ENCODE measurements at places on chromosomes 16 and 17.

GRCh38 chr17:57456622-57457021 is 200.3 kb downstream of the MSI2 start:
- DNase-seq, result no peak

DNA sequence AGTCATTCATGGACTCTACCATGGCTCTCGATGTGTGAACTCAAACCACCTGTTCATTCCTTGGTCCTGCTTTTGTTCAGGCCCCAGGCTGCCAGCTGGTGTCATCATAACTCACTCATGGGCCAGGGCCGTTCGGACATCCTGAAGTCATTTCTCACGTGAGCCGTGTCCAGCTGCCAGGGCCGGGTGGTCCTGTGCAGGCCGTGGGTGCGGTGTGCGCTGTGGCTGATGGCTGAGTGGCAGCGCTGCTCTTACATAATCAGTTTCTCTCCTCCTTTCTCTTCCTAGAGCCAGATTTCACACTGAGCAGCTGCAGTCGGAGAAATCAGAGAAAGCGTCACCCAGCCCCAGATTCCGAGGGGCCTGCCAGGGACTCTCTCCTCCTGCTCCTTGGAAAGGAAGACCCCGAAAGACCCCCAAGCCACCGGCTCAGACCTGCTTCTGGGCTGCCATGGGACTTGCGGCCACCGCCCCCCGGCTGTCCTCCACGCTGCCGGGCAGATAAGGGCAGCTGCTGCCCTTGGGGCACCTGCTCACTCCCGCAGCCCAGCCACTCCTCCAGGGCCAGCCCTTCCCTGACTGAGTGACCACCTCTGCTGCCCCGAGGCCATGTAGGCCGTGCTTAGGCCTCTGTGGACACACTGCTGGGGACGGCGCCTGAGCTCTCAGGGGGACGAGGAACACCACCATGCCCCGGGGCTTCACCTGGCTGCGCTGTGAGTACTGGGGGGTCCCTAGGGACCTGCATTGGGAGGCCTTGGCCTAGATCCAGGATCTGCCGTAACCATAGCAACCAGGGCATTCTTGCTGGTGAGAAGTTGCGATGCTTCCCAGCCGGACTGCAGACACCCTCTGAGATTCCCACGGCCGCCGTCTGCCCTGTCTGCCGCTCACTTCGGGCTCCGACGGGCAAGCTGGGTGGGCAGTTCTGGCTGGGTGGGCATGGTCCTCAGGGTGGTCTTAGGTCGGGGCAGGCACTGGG is at the start of gene IL34:
Gene IL34, plus strand, starts transcription at position 300 of the 982 bp plus-strand sequence. Its CDS starts 389 bp downstream, at position 689.
- no peak for DNase-seq

- DNase-seq, result no peak
These were observed 41.8 kb upstream of the SLC38A10 start for GRCh38 chr17:81336930-81337325.

DNA sequence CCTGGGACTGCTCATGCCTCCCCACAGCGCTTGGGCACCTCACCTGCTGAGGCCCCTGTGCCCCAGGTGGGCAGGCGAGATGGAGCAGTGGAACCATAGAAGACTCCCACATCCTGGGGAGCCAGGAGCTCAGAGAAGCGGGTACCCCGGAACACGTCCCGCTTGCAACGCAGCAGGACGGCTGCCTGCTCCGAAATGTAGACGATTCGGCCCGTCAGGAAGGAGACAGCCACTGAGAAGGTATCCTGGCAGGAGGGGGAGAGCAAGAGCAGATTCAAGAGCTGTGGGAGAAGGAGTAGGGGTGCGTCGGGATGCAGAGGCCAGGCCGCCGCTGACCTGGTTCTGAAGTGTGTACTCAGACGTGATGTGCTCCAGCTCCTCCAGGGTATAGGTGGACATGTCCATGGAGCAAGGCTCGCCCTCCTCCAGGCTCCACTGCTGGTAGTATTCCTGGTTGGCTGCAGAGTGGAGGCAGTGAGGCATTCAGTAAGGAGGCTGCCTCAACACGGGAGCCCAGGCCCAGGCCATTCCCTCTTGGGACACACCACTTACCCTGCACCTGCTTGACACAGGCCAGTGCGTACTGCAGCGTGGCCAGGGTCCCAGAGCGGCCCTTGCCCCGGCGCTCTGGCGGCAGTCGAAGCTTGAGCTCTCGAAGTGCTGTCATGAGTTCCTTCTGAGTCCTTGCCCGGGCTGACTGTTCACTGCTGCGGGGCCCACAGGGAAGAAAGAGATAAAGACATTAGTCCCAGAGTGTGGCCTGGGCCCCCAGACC is 2.6 kb downstream of the PER1 start:
- no peak for DNase-seq

DNA sequence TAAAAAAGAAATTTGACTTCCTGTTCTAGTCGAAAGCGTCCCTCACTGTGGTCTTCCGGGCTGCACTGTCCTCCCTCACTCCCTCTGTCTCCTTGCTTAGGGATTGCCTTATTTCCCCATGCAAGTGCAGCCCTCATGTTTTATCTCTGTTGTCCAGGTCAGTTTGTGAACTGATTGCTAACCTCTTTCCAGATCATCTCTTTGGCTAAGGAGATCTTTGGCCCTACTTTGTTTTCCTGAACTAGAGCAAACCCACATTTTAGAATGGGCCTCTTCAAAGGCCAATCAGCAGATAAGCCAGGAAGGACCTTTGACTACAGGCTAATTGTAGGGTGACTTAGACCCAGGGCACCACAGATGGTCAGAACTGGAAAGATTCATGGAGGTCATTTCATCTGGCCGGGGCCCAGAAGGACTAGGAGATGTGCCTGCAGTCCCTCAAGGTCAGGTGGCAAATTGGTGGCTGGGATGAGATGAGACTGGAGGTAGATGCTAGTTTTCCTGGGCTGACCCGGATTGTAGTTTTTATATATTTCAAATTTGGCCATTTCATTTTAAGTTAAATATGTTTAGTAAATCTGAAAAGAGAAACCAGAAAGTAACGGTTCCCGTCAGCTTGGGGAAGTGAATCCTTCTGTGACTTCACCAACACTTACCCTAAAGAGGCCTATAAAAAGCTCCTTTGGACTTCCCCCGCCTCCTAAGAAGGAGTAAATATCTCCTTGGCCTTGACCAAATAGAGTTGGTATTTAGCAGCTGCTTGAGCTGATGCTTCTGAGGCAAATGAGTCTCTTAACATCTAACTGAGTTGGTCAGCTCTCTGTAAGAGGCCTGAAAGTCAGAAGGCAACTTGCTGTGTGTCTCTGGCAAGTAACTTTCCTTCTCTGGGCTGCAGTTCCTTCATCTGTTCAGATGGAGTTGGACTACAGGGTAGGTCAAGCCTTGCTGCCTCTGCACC is 6.2 kb upstream of the SLC25A19 start:
- no peak for DNase-seq

DNA sequence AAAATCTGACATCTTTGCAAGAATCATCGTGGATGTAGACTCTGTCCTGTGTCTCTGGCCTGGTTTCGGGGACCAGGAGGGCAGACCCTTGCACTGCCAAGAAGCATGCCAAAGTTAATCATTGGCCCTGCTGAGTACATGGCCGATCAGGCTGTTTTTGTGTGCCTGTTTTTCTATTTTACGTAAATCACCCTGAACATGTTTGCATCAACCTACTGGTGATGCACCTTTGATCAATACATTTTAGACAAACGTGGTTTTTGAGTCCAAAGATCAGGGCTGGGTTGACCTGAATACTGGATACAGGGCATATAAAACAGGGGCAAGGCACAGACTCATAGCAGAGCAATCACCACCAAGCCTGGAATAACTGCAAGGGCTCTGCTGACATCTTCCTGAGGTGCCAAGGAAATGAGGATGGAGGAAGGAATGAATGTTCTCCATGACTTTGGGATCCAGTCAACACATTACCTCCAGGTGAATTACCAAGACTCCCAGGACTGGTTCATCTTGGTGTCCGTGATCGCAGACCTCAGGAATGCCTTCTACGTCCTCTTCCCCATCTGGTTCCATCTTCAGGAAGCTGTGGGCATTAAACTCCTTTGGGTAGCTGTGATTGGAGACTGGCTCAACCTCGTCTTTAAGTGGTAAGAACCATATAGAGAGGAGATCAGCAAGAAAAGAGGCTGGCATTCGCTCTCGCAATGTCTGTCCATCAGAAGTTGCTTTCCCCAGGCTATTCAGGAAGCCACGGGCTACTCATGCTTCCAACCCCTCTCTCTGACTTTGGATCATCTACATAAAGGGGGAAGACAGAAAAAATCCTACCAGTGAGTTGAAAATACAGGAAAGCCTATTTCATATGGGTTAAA is at the start of gene G6PC1:
Gene G6PC1, plus strand, starts transcription at position 340 of the 872 bp plus-strand sequence. Its CDS starts 78 bp downstream, at position 418.
- no peak for DNase-seq

- DNase-seq, result no peak
These were observed 17.7 kb downstream of the SLC38A8 start for GRCh38 chr16:84024854-84025253.

DNA sequence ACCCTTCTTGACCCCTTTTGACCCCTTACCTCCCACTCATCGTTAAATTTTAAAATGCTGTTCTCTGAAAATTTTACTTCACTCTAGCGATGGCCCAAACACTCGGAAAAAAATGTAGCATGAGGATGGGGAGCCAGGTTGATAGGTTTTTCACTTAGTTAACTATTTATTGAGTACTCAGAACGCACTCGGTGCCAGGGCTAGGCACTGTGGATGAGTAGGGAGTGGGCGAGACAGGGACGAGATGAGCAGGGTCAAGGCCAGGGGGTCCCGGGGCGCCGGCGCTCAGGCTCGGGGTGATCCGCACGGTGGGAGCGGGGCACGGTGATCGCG is 392 bp downstream of the ZSCAN32 start:
- no peak for DNase-seq

GRCh38 chr16:24853830-24854229 is 8.1 kb downstream of the SLC5A11 start:
- DNase-seq, result no peak

DNA sequence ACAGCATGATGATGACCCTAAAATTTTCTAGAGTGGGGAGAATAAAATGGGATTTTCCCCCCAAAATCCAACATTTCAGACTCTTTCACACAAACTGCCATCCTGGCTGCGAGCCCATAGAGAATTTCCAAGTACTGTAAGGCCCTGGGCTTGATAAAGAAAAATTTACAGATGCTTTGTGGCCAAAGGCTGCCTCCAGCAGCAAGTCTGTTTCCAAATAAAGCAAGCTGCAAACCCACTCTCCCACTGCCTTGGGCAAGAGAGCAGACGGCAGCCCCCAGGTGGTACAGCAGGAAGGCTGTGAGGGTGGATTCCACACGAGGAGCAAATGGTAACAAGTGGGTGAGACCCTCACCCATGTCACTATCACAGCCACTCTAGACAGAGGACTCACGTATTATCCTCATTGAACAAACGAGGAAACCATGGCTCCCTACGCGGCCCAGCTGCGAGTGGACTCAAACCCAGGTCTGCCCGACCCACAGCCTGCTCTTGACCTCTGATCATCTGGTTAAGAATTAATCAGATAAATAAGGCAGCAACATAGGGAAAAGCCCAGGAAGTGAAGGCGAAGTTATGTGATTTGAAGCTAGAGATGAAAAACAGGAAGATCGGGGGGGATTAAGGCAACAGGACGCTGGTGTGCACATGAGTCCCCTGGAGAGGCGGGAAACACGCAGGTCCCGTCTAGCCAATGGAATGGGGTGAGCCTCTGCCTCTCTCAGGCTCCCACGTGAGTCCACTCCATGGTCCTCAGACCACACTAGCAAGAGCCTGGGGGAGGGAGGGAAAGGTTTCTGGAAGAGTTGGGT is 37.4 kb downstream of the AXIN2 start:
- DNase-seq, result no peak

DNA sequence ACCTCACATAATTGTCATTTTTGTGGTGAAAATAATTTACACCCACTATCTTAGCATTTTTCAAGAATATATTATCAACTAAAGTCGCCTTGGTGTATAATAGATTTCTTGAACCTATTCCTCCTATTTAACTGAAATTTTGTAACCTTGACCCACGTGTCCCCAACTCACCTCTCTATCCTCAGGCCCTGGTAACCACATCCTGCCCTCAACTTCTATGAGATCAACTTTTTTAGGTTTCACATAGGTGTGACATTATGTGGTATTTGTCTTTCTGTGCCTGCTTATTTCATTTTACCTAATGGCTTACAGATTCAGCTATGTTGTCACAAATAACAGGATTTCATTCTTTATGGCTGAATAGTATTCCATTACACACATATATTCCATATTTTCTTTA is 73.0 kb upstream of the CNTNAP4 start:
- no peak for DNase-seq

GRCh38 chr17:57707892-57708291 is 37.2 kb downstream of the CCDC182 start:
- no peak for DNase-seq

DNA sequence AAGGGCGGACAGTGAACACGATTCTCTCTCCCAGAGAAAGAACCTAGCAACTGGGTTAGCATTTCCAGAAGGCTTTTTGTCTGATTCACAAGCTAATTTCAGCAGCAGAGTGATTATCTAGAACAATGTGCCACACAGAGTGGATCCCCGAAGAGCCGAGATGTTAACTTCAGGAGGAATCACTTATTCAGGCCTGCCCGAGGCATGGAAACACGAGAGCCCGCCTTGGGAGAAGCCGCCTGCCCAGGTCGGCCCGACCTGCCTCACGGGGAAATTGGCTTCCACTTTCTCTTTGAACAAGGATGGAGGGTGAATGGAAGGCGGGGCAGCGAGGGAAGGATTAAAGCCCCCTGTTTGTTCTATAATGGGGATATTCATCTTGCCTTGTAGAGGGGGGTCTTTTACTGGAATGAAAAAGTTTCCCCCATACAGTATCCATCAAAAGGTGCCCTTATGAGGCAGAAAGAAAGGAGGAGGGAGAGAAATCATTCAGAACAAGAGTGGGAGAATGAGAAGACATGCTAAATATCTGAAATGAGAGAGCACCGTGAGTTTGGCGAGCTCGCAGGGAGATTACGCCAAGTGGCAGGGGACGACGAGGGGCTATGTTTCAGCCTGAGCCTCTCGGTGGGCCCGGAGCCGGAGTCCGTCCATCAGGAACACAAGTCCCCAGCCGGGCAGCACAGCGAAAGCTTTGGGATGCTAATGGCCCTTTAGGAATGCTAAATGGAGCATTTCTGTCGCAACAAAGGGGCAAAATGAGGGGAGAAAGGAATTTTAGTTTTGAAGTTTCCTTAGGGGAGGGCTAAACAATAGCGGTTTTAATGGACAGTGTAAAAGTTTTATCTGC is 33.0 kb downstream of the NTN1 start:
- DNase-seq, result no peak

- no peak for DNase-seq
These were observed 335 bp downstream of the NECAB2 start for GRCh38 chr16:83968306-83968851.

GRCh38 chr17:31788956-31789355 is 70.1 kb downstream of the COPRS start:
- DNase-seq, result no peak

All from stimulated activated CD8-positive, alpha-beta memory T cell treated with anti-CD3 and anti-CD28 coated beads, Interleukin-2, amount 100 ng/mL, for 1 hour (primary cell).